ENCODE measurements at places on chromosomes 11 and 22. TPM values are rescaled to one million over a fixed set of nuclear protein-coding genes. Genes with fewer than 3 reads are reported as not detected.

The PIK3IP1 gene
- 2.3 TPM for total RNA-seq

The APOBEC3H gene
- total RNA-seq, result not detected

DNA sequence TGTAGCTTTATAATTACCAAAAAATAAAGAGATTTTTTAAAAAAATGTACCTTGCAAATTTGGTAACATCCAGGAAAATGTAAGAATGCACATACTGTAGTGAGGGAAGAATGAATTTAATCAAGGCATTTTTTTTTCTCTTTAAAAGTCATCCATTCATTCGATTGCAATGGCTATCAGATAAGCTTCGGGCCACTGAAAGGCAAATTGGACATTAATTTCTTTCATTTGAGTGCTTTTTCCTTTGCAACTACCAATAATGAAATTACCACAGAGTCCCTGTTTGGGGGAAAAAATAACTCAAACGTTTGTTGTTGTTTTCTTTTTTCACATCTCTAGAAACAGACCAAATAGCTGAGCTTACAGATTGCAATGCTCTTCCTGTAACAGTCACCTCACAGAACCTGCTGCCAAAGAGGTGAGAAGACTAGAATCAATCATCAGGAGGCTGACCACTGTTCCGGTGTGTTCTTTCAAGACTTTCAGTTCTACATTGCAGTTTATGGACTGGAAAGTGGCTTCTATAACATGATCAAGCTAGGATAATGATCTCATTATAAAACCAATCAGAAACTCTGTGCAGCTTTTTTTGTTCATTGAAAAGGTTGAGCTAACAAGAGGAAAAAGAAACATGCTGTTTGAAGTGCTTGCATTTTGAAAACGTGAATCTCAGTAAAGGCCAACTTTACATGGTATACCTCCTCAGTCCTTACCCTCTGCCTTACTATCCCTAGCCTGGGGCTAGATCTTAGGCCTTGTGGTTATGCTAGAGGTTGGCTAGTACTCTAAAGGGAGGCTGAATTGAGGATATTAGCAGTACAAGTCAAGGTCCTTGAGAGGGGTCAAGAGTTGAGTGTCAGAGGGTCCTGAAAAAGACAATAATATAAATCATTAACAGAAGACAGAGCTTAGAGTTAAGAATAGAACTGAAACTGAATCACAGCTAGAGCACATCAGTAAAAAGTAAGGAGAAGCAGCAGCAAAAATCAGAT is 1276.1 kb downstream of the LRRC4C start:
- no peak for DNase-seq

GRCh38 chr11:115665175-115665821 is 161.1 kb upstream of the CADM1 start:
- DNase-seq, result no peak

GRCh38 chr22:46070215-46070802 is 80.0 kb upstream of the PPARA start:
- DNase-seq, result no peak

DNA sequence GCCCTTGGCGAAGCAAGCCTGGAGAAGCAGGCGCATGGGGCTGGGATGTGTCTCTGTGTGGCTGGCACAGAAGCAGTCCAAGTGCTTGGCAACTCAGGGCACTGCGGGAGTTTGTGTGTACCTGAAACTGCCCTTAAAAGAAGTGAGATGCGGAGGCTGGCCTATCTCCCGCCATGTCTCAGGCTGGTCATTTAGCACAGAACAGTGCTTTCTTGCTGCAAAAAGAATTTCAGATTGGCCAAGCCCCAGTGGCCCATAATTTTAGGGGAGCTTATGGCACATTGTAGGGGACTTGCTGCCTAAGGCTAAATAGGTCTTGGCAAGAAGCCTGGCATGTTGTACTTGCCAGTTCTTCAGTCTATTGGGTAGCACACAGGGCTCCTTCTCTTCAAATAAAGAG is 16.4 kb downstream of the EHF start:
- no peak for DNase-seq
